ENCODE measurements at places on chromosomes 12 and 14.

GRCh38 chr12:80415466-80415865 lies 28.6 kb upstream of the PTPRQ start:
- no peak for DNase-seq

- no peak for DNase-seq
Measured at GRCh38 chr12:46893434-46893833, 67.6 kb upstream of the SLC38A4 start.

DNA sequence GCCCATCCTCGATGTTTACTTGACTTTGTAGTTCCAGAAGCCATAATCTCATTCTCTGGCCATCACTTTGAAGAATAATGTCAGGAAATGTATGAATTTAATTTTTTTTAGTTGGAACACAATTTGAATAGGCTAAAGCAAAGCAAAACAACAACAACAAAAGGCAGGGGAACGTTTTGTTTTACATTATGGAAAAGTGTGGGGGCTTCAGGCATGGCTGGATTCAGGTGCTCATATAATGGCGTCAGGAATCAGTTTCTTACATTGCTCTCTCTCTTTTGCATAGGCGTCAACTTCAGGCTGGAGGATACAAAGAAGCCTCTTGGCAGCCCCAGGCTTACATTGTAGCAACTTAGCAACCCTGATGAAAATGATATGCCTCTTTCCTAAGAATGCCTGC lies 13.1 kb upstream of the RPH3A start:
- no peak for DNase-seq

GRCh38 chr12:130530429-130530828 lies 185.7 kb downstream of the RIMBP2 start:
- DNase-seq = no peak

- no peak for DNase-seq
Measured at GRCh38 chr14:23421594-23421993, 13.5 kb upstream of the MYH6 start.

- no peak for DNase-seq
Measured at GRCh38 chr12:47729233-47729632, 3.9 kb upstream of the ENDOU start.

GRCh38 chr12:10553148-10553547 lies 47.5 kb downstream of the EIF2S3B start:
- no peak for DNase-seq

GRCh38 chr14:75822522-75823141 lies 159.2 kb downstream of the TGFB3 start:
- DNase-seq = no peak

GRCh38 chr12:124523071-124523470 lies 44.3 kb downstream of the NCOR2 start:
- no peak for DNase-seq

GRCh38 chr12:82793751-82794281 lies 107.1 kb downstream of the TMTC2 start:
- no peak for DNase-seq

- no peak for DNase-seq
Measured at GRCh38 chr12:88922816-88923215, 342.5 kb upstream of the KITLG start.

DNA sequence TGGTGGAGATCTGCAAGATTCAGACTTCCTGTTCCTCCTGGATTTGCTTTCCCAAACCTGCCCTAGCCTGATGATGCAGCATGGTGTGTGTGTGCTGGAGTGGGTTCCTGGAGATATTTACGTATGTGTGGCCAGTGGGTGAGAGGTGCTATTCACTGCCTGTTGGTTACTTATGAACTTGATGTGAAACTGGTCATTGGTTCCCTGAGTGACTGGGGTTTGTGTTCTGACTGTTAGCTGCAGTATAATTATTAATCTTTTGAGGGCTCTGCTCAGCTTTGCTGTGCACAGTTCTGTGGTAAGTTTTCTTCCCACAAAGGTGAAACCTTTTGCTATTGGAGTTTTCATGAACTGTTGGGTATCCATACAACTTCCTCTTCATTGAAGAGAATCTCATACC lies 541.8 kb upstream of the FBXO33 start:
- no peak for DNase-seq

- DNase-seq = no peak
Measured at GRCh38 chr14:101791919-101792572, 30.5 kb downstream of the PPP2R5C start.

- DNase-seq = no peak
Measured at GRCh38 chr14:35390577-35391387, 13.8 kb downstream of the NFKBIA start.

DNA sequence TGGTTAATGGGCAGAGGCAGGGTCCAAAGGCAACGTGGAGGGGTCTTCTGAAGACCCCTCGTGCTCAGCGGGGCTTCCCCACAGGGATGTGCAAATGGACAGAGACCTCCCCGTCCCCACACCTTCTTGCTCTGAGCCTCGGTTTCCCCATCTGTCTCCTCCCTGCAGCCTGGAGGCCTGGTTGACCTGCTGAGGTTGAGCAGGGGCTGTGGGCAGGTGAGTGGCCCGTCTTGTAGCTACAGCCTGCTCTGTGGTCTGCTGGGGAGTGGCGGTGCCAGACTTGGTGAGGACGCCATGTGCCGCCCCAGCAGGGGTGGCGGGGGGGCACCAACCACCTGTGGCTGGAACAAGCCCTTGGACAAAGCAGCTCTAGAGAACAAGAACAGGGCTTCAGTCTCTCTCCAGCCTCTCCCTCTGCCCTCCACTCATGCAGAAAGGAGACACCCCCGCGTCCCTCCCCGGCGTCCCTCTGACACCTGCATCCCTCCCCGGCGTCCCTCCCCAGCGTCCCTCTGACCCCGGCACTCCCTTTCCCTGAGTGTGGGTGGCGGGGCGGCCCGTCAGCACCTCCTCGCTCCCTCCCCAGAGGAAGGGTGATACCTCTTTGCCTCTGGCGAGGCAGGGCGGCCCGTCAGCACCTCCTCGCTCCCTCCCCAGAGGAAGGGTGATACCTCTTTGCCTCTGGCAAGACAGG lies 83.7 kb downstream of the NOC4L start:
- no peak for DNase-seq

GRCh38 chr12:32765906-32766305 lies 10.2 kb upstream of the YARS2 start:
- DNase-seq = no peak

DNA sequence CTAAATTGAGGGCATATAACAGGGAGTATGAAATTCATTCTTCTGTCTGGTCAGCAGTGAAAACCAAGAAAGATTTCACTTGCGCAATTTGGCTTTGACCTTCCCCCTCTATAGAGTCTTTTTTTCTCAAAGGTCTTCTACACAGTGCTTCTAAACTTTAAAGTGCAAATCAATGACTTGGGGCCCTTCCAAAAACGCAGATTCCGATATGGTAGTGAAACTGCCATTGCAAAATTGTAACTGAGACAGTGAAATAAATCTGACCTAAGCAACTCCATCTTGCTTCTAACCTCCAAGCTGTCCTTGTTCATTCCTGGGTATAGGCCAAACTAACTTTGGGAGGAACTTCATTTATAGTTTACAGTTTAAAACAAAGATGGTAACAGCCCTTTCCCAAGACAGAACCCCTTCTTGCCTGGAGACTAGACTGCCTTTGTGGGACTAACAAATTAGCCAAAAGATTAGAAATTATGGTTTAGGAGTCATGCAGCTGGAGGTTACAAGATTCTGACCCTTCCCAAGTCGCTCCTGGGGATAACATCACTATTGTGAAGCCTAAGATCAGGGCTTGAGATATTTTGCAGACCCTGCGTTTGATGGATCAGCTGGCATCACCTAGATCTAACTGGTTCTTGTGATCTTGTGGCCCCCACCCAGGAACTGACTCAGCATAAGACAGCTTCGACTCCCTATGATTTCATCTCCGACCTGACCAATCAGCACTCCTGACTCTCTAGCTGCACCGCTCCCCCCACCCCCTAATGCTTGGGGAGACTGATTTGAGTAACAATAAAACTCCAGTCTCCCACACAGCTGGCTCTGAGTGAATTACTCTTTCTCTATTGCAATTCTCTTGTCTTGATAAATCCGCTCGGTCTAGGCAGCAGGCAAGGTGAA lies 5.0 kb downstream of the SLC25A21 start:
- no peak for DNase-seq

DNA sequence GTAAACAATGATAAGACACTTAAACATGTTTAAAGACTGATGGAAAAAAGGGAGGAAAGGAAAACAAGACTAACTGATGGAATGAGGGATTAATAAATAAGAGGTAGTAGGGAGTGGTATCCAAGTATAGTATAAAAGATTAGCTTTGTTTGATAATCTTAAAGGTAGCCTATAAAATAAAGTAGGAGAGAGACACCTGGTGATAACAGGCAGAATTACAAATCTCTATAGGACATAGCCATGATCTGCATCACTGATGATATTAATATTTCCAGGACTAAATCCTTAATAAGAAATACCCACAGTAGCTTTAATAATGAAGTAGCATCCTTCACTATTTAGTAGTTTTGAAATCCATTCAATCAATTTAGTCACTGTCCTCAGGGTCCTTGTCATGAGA lies 30.4 kb downstream of the DLGAP5 start:
- DNase-seq = no peak

- DNase-seq = no peak
Measured at GRCh38 chr12:22974865-22975264, 349.9 kb downstream of the ETNK1 start.

DNA sequence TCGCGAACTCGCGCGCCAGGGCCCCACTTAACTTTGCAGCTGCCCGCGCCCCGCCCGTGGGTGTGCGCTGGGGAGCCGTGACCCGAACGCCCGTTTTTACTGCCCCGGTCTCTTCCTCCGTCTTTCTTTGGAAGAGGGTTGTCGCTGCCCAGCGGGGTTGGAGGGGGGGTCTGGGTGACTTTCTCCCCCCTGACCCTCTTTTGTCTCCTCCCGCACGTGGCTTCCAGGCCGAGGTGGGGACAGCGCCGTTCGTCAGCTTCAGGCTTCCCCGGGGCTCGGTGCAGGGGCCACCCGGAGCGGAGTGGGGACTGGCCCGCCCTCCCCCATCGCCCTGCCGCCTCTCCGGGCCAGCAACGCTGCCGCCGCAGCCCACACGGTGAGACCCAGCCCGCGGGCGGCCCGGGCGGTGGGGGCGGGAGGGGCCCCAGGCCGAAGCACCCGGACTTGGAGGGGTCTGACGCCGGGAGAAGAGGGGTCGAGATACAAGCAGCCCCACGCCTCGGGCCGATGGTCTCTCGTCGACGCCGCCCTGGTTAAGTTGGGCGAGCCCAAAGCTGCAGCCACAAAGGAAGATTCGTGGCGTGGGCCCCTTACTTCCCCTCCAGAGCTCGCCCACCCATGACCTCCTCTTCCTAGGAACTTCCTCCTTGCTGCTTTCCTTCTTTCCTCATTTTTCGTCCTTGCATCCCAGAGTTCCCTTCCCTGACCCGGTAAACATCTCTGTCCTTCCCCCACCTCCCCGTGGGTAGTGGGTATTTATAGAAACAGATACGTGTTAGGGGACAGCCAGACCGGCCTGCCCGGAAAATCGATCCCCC lies 1.2 kb downstream of the DYRK2 start:
- DNase-seq = peak; percentile 57

GRCh38 chr14:46245276-46245675 lies 406.3 kb downstream of the RPL10L start:
- no peak for DNase-seq

GRCh38 chr12:128543460-128543859 lies 276.5 kb downstream of the TMEM132C start:
- DNase-seq = no peak
